ENCODE measurements at places on chromosomes 3 and 15. TPM values are rescaled to one million over a fixed set of nuclear protein-coding genes. Genes with fewer than 3 reads are reported as not detected.

Gene CD276
- 2.6 TPM for total RNA-seq

Gene DAZL
- total RNA-seq, result 0.13 TPM

Gene ACAN
- total RNA-seq, result not detected

Gene CFAP91
- total RNA-seq, result 0.82 TPM

Gene CPLX3
- total RNA-seq, result not detected

Gene IL5RA
- 0.38 TPM for total RNA-seq

Gene BDH1
- total RNA-seq, result 73.8 TPM

Gene CYP8B1
- not detected for total RNA-seq

Gene SERPINI1
- total RNA-seq, result 1.6 TPM

Gene FBXL2
- total RNA-seq, result not detected

Gene LNP1
- 1.3 TPM for total RNA-seq

Gene TGM5
- not detected for total RNA-seq

Gene FETUB
- total RNA-seq, result not detected

Gene CHDH
- 0.42 TPM for total RNA-seq

Gene C3orf70
- not detected for total RNA-seq

Gene CCR5
- total RNA-seq, result 2.6 TPM

Gene KCNMB2
- total RNA-seq, result not detected

Gene PRR20G
- not detected for total RNA-seq

Measured in activated CD8-positive, alpha-beta memory T cell treated with anti-CD3 and anti-CD28 coated beads for 36 hours (primary cell).